Activated T-cell treated with anti-CD3 and anti-CD28 coated beads, Interleukin-2, amount 50 U/mL, for 72 hours (primary cell): ENCODE measurements at places on chromosomes 4 and X. TPM values are rescaled to one million over a fixed set of nuclear protein-coding genes. Genes with fewer than 3 reads are reported as not detected.

The SYTL5 gene
- not detected for total RNA-seq

The KCND1 gene
- total RNA-seq = 8.3 TPM

The CYTL1 gene
- not detected for total RNA-seq

The TCP11X2 gene
- not detected for total RNA-seq

The RNF128 gene
- total RNA-seq = not detected

The DUSP9 gene
- not detected for total RNA-seq

The COL4A6 gene
- total RNA-seq = not detected

The PPP1R2C gene
- not detected for total RNA-seq

The USP11 gene
- total RNA-seq = 85.6 TPM

The P2RY8 gene
- 40.1 TPM for total RNA-seq

DNA sequence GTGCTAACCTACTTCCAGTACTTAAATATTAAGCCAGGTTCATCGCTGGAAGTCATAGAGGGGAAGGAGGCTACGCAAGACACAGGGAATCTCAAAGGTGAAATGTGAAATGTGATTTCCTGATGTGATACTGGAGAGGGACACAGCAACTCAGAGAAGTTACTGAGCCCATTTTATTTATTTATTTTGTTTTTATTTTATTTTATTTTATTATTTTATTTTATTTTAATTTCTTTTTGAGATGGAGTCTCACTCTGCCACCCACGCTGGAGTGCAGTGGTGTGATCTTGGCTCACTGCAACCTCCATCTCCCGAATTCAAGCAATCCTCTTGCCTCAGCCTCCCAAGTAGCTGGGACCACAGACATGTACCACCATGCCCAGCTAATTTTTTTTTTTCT, 19.7 kb downstream of the CLRN2 start:
- no peak for DNase-seq

- DNase-seq = peak; percentile 38
Measured at GRCh38 chrX:119008110-119008744, 33.8 kb downstream of the LONRF3 start.

DNA sequence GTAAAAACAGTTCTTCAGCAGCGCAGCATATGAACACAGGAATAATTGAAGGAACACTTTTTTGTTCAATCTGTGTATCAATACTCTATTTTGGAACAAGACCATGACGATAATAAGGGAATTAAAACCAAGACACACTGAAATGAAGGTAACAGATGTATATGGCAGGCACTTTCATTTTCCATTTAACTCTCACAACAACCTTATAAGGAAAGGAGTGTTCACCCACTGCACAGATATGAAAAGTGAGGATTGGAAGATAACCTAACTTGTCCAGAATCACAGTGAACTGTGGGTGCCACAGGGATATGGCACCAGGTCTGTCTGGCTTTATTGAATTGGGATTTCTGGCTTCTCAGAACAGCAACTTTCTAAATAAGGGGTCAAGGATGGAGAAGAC, 153.3 kb downstream of the MID1IP1 start:
- DNase-seq = no peak

DNA sequence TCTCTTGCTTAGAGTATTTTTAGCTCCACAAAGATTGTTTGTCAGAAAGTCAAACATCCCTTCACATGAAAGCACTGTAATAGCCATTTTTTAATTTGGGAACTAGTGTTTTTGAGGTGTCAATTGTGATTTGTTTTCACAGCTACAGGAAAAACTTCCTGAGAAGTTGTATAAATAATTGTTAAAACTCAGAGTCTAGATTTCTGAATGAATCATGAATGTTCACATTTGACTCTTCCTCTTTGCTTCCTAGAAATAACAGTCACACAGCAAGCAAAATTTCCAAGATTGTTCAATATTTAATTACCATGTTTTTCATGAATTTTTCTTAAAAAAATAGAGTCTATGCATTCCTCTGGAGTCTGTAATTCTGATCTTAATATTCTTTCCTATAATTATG, 156.9 kb upstream of the SLC7A11 start:
- no peak for DNase-seq

- DNase-seq = no peak
Measured at GRCh38 chr4:27368781-27369180, 508.1 kb downstream of the STIM2 start.
